T-cell (primary cell): ENCODE measurements at places on chromosomes 1 and 21.

GRCh38 chr1:17569200-17570139 is 30.0 kb downstream of the ARHGEF10L start:
- no peak for DNase-seq

GRCh38 chr21:34702341-34703170 is 33.8 kb downstream of the CLIC6 start:
- no peak for DNase-seq

- DNase-seq: no peak
These were observed 168.4 kb downstream of the FASLG start for GRCh38 chr1:172827301-172827700.

DNA sequence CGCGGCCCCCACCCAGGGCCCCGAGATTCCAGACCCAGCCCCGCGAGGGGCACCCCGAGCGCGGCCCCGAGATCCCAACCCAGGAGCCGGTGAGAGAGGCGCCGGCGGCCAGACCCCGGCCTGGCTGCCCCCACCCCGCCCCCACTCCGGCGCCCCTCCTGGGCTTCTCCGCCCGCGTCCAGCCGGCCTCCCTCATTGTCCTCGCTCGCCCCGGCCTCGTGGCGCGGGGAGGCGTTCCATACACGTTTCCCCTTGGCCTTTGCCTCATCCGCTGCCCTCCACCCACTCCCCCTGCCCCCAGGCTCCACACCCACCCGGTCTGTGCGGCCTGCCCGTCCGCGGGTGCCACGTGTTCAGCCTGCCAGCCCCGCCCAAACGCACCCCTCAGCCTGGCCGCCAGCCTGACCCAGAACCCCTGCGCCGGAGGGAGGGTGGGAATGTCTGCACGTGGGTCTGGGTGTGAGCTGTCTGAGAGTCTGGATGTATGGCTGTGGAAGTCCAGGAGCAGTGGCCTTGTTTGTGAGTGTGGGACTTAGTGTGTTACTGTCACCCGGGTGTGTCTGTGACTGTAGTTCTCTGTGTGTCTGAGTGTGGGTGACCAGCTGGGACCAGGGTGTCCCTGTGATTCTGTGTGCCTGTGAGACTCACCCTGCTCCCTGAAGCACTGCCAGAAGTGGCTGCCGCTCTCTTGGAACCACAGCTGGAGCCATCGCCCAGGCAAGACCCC is 681 bp downstream of the B4GALT2 start:
- DNase-seq: no peak

GRCh38 chr1:39683591-39684312 is 7.5 kb downstream of the HPCAL4 start:
- peak; percentile 47 for DNase-seq

- DNase-seq: no peak
These were observed 86.1 kb upstream of the KIAA0040 start for GRCh38 chr1:175278734-175279116.

DNA sequence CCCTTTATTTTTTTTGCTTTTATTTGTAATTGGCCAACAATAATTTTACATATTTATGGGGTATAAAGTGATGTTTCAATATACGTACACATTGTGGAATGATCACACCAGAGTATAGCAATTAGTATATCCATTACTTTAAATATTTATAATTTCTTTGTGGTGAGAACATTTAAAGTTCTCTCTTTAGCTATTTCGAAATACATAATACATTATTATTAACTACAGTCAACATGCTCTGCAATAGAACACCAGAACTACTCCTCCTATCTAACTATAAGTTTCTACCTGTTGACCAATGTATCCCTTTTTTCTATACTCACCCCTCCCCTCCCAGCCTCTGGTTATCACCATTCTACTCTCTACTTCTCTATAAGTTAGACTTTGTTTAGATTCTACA is 77.4 kb downstream of the SCMH1 start:
- DNase-seq: no peak

- DNase-seq: no peak
These were observed 20.5 kb downstream of the PDPN start for GRCh38 chr1:13604176-13604575.

DNA sequence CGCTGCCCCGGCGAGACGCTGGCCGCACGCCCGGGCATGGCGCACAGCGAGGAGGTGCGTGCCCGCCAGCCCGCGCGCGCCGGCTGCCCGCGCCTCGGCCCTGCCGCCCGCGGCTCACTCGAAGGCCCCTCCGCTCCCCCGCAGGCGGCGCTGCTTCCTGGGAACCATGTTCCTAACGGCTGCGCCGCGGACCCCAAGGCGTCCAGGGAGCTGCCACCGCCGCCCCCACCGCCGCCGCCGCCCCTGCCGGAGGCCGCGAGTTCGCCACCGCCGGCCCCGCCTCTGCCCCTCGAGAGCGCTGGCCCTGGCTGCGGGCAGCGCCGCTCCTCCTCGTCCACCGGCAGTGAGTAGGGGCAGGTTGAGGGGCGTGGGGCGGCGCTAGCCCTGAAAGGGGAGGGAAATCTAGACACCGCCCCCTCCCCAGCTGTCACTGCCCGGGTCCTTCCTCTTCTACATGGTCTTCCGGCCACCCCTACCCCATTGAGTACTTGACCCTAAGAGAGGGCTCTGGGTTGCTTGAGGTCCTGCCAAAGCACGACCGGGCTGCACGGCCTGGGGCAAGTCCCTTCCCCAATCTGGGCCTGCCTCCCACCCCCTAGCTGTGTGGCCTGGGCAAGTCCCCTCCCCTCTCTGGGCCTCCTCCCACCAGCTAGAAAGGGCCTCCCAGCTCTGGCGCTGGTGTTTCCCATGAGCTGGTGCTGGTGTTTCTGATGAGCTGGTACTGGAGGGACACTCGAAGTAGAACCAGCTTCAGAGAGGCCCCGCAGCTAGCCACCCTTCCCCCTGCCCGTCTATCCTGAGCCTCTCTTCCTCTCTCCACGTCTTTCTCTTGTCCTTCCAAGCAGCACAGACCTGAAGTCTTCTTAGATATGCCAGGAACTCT is 17.0 kb downstream of the TNFRSF25 start:
- DNase-seq: no peak

DNA sequence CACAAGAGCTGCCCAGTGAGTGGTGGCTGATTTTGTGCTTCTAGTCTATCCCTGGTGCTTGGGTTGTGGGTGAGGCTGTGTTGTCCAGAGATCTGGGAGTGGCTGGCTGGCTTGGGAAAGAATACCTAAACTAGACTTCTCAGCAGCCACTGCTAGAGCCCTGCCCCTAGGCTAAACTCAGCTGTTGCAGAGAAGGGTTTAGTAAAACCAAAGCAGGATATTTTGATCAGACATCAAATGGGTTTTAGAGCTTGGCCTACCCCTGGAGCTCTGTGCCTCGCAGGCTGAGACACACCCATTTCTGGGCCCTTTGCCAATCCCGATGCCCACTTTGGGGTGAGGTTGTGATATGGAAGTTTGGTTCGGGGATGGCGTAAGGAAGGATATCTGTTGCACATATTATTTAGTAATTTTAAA is 88.5 kb downstream of the UCK2 start:
- no peak for DNase-seq

DNA sequence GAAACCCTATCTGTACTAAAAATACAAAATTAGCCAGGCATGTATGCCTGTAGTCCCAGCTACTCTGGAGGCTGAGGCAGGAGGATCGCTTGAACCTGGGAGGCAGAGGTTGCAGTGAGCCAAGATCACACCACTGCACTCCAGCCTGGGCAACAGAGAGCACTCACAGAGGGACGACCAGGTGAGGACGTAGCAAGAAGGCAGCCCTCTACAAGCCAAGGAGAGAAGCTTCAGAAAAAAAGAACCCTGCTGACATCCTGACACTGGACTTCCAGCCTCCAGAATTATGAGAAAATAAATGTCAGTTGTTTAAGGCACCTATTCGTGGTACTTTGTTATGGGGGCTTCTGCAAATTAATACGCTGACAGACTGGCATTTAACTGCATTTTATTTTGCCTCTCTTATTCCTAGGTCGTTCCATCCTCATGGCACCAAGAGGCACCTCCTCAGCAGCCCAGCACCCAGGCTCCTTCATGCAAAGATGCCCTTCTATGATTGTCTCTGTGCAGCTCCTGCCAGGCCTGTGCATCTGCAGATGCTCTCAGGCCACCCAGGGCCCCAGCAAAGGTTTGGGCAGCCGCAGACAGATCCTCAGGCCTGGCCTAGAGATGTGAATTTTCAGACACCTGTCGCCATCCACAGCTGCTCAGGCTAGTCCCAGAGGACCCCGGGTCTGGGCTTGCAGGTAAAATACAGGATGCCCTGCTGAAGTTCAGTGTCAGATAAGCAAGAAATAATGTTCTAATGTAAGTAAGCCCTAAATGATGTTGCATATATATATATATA is 86.0 kb upstream of the COX20 start:
- DNase-seq: no peak

DNA sequence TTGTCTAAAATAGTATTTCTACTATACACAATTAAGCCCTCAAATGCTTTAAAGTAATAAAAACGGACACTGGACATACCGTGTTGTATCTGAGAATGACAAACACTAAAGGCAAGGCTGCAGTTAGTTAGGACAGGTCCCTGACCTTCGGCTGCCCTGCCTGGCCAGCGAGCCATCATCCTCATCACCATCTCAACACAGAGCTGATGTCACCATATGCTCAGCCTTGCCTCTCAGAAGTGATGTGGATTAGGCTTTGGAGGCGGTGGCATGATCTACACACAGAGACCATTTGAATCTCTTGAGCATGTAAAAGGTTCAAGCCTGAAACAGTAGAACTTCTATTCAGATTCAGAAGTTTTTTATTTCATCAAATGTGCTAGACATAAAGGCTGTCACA is 244.7 kb downstream of the SDCCAG8 start:
- no peak for DNase-seq

DNA sequence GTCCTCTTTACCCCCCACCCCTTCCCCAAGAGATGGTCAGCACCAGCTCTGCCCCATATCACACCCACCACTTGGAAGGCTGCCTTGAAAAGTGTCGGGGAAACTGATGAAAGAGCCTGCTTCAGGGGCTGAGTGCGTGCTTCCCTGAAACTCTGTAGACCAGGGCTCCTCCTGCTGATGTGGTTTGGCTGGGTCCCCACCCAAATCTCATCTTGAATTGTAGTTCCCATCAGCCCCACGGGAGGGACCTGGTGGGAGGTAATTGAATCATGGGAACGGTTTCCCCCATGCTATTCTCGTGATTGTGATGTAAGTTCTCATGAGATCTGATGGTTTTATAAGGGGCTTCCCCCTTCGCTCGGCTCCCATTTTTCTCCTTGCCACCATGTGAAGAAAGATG is 36.4 kb downstream of the UBIAD1 start:
- no peak for DNase-seq

DNA sequence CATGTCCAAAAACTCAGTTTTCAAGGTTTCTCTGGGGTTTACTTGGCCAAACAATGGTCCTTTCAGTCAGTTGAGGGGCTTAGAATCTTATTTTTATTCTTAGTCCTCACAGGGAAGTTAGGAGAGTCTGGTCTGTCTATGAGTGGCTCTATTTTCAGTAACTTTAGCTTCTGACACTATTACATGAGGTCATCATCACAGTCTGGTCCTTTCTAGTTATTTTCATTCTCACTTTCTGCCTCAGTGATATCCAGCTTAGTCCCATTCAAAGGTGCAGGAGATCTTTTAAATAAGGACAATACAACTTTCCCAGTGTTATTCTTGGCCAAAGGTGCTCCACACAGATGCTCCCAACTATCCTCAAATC is 30.0 kb upstream of the FGGY start:
- no peak for DNase-seq

GRCh38 chr1:917076-917459 is 6.7 kb upstream of the SAMD11 start:
- no peak for DNase-seq

DNA sequence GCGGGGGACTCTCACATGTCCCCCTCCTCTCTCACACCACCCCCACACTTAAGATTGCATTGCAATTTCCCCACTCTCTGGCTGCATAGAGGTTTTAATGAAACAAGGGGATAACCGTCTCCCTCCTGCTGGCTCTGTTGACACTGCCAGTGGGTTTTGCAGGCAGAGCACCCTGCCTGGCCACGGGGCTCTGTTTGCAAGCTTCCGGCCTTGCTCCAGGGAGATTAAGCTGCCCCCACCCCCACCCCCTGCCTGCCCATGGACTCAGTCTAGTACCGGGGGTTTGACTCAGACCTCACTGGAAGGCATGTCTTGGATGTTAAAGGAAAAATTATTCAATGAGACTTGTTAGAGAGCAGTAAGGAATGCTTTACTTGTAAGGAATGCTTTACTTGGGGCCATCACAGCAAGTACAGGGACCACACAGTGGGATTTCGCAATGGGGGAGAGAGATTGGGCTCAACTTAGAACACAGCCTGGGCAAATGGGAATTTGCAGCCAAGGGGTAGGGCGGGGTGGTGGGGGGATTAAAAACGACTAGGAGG is 101.0 kb downstream of the AJAP1 start:
- DNase-seq: no peak

DNA sequence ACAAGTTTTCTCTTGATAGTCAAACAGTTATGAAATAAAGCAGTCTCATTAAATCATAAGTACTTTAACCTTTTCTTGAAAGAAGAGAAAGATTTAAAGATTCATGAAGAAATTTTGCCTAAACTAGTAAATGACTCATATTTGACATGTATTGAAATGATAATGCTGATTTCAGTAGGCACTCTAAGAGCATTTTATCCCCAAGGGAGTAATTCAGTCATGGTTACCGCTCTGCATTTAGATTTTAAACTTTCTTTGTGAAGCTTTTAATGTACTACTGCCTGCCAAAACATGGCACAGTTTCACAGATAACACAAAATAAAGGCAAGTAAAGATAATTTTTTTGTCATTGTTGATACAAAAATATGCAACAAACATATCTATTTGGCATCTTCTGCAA is 6.8 kb downstream of the USH2A start:
- DNase-seq: no peak

GRCh38 chr21:27528697-27529096 is 561.8 kb upstream of the ADAMTS5 start:
- DNase-seq: no peak

- no peak for DNase-seq
These were observed 32.8 kb upstream of the PWP2 start for GRCh38 chr21:44074315-44074958.

DNA sequence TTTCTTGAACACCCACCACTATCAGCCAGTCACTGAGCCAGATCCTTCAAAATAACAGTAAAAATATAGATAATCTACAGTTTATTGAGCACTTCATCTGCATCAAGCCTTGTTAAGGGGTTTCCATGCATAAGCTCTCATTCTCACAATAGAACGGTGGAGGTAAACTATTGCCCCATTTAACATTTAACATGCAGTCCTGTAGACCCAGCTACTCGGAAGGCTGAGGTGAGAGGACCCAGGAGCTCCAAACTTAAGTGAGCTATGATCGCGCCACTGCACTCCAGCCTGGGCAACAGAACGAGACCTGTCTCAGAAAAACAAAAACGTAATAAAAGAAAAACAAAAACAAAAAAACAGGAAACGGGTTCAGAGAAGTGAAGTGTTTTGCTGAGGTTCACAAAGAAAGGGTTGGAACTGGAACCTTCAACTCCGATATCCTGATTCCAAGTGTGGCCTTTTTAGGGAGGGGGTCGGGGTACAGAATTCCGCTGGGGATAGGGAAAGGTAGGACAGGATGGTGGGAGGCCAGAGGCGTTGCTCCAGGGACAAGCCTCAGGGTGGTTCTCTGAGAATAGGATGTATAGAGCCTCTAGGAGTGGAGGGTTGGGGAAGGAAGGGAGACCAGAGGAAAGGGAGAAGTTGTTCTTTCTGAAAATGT is 11.6 kb upstream of the SESN2 start:
- DNase-seq: no peak

GRCh38 chr1:44049839-44050238 is 18.6 kb upstream of the SLC6A9 start:
- no peak for DNase-seq
